NCI-H1105 treated with DMSO at 0.1 percent for 48 hours (cell line): ENCODE measurements at places on chromosomes 7 and 10.

DNA sequence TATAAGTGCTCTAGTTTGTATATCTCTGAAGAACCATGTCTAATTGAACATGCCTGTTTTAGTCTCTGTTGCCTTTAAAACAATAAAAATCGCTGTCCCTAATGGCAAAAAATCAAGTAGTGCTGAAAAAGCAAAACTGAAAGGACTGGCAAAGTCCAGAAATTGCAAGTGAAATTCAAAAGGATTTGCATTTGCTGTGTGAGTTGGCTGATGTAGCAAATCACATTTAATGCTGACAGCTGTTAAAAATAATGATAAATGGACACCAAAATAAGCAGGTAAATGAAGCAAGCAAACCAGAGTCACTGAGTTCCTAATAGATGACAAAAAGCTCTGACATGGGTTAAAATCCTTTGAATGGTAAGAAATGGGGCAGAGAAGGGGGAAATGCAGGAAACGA is 874.1 kb downstream of the GRM8 start:
- no peak for DNase-seq

GRCh38 chr7:154899862-154900261 is 103.1 kb downstream of the PAXIP1 start:
- no peak for DNase-seq

- DNase-seq, result no peak
Measured at GRCh38 chr7:55484241-55484640, 88.1 kb downstream of the VOPP1 start.

- DNase-seq, result no peak
Measured at GRCh38 chr10:105146436-105146835, 505.3 kb downstream of the SORCS3 start.

GRCh38 chr7:151744656-151745638 is 132.0 kb downstream of the PRKAG2 start:
- no peak for DNase-seq

- DNase-seq, result no peak
Measured at GRCh38 chr10:89622151-89622550, 22.9 kb downstream of the PANK1 start.

GRCh38 chr7:41287559-41288335 is 415.1 kb downstream of the INHBA start:
- no peak for DNase-seq

DNA sequence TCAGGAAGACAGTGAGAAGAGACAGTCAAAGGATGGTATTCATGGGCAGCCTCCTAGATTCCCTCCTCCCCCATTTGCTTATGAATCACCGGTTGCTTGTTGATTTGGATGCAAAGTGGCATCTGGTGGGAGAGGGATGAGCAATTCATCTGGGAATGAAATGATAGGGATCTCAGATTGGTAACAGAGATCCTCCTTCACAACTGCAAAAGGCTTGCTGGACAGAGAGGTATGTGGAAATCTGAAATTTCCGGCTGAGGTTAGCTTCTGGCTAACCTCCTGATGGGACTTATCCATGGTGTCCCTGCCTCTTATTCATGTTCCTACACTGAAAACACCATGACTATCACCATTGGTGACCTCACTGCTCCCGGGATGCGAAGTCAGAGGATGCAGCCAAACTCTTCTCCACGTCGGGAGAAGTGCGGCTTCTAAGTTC is 48.4 kb upstream of the PODXL start:
- no peak for DNase-seq

- no peak for DNase-seq
Measured at GRCh38 chr10:132117146-132117545, 51.4 kb downstream of the JAKMIP3 start.

DNA sequence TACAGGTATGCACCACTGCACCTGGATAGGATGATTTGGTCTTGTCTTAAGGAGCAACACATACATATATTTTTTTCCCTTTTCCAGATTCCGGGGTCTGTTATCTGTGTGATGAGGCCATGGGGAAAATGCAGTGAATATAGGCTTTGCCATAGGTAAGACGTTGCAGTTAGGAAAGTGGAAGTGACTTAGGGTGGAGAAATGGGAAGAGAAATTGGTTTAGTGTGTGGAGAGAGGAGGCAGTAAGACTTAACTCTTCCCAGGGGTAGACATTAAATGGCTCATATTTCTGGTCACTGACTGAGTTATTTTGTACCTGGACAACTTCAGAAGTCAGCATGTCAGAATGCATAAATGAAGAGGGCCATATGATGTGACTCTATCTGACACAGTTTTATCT is 66.7 kb downstream of the PFKFB3 start:
- DNase-seq, result no peak

GRCh38 chr10:43903451-43903850 is 254.8 kb upstream of the ZNF32 start:
- DNase-seq, result no peak

DNA sequence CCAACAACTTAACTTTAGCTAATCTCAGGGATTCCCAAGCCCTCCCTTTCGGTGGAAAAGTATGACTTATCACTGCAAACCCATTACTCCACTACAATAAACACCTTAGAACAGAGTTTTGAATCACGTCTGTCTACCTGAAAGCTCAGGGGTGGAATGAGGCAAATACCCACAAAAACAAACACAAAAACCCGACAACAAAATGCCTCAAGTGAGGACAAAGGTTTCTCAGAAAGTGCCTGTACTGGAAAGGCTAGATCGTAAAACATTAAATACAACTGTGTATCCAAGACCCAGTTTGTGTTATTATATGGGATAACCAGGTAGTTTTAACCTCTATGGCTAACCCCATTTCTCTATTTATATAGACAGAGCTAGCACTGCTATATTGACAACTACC is 26.0 kb downstream of the MKRN1 start:
- no peak for DNase-seq

- DNase-seq, result no peak
Measured at GRCh38 chr7:110962826-110963225, 128.1 kb upstream of the LRRN3 start.

DNA sequence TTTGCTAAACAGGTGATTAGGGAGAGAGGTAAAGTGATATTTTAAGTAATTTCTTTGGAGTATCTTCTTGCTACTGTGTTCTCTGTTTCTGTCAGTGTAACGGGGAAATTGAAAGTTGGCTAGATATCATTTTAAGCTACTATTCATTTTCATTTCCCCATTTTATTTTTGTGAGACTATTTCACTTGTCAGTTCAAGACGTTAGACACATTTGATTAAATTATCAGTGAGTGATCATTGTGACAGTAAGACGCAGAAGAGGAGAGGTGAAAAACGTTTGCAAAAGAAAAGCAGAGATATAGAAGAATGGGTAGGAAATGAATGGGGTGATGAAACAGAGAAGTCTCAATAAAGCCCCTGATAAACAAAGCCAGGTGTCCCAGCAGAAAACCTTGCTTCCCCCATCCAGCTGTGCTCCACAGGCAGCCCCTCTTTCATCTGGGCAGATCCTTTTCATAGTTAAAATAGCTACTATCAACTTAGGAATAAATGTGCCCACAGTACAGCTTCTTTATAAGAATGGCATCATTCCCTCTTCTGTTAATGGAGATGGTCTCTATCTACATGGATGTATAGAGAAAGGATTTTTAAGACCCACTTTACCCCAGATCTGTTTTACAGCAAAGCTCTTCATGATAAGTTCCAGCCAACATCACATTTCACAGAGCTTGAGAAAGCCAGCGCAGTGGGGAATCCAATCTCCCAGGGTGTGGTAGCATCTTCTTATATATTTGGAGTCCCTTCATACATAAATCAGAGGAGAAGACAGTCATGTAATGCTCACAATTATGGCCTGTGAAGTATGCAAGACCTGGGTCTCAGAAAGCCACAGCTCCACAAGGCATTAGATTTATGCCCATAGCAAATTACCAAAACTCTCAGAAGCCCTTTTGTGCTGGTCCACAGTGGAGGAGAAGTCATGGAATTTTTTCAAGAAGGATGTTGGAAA is 138.1 kb upstream of the ITGB1 start:
- no peak for DNase-seq

- peak; percentile 23 for DNase-seq
Measured at GRCh38 chr7:4682621-4683042, 537 bp downstream of the FOXK1 start.

DNA sequence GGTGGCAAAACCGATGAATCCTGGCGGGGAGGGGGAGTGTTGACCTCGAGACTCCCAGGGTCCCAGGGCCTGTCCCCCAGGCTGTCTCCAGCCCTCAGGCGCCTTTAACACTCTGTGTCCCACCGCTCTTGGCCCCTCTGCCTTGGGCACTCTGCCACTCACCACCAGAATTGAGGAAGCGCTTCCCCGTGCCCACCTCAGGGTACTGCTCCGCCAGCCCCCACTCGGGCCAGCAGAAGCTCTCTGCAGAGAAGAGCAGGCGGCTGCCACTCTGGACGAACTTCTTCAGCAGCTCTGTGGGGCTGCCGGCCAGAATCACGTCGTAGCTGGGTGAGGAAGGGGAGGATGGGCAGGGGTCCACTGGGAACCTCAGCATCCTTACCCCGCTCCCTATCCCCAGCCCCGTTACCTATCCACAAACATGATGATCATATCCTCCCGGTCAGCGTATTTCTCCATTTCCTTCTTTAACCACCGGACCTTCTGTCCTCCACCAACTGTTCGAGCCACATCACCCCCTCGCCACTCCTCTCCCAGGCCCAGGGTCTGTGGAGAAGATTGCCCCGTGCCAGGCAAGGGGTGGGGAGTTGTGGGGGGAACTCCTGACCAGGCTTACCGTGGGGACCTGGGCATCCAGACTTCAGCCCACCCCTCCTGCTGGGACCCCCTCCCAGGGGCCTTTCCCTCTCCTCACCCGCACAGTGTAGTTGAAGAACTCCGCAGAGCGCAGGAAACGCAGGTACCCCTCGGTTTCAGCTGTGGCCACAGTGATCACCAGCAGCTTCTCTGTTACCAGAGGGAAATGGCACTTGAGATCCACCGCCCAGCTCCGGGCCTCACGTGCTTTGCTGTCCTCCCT is 1.2 kb downstream of the PLOD3 start:
- DNase-seq, result no peak

- peak; percentile 91 for DNase-seq
Measured at GRCh38 chr7:48078470-48078869, 10.6 kb upstream of the UPP1 start.

- DNase-seq, result no peak
Measured at GRCh38 chr10:4812046-4812445, 14.0 kb upstream of the AKR1E2 start.

- no peak for DNase-seq
Measured at GRCh38 chr10:43255634-43256431, 11.0 kb downstream of the RASGEF1A start.

GRCh38 chr10:112756235-112756527 is 193.9 kb upstream of the TCF7L2 start:
- DNase-seq, result no peak

DNA sequence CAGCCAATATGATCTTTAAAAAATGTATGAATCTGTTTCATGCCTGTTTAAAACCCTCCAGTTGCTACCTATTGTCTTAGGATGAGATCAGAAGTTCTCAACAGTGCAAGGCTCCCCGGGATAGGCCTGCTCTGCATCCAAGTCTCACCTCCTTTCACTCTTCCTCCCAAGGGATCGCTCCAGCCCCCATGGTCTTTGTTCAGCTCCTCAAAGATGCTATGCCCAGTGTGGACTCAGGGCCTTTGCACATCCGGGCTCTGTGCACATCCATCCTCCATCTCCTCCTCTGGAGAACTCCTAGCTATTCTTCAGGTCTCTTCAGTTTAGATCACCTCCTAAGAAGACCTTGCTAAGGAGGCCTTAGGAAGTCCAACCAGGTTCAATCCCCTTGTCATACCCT is 82.7 kb upstream of the LEP start:
- no peak for DNase-seq

- no peak for DNase-seq
Measured at GRCh38 chr7:111829221-111829620, 266.9 kb upstream of the IMMP2L start.
